Spleen (tissue), 13 donors: ENCODE measurements at places on chromosomes 3 and 15. TPM values are rescaled to one million over a fixed set of nuclear protein-coding genes. Genes with fewer than 3 reads are reported as not detected.

DNA sequence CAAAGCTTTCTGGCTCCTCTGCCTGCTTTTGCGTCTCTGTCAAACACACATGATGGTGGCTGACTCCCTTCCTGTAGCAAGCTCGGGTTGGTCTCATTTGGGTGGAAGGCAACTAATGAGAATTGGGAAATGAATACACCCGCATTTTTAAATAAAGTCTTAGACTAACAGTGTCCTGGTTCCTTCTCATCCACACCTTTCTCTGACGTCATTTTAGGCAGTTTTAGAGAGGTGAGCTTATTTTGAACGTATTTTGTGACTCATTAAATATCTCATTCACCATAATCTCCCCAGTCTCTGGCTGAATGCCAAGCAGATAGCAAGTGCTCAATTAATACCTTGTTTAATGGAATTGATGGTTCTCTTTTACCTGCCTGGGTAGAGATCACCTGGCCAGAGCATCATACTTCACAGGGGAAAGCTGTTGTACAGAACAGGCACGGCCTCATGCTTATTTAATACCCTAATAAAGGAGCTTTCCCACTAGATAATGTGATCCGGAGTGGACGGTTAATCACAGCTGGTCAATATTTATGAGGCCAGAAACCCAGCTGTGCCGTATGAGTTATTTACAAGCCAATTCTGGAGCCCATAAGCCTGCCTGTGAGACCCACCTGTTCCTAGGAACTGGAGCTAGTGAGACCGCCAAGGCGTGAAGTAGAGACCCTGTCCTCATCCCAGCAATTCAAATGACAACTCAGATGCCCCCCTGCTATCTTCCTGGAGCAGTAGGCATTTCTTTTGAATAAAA is 149.7 kb upstream of the PROK2 start:
- H3K4me1 ChIP-seq = no peaks in the 10 kb centered on the region
- no peaks in the 10 kb centered on the region for H3K36me3 ChIP-seq
- no peaks in the 10 kb centered on the region for H3K27me3 ChIP-seq
- no peak overlapping the region for H3K4me3 ChIP-seq
- DNase-seq = no peak
- H3K27ac ChIP-seq = no peak overlapping the region

DNA sequence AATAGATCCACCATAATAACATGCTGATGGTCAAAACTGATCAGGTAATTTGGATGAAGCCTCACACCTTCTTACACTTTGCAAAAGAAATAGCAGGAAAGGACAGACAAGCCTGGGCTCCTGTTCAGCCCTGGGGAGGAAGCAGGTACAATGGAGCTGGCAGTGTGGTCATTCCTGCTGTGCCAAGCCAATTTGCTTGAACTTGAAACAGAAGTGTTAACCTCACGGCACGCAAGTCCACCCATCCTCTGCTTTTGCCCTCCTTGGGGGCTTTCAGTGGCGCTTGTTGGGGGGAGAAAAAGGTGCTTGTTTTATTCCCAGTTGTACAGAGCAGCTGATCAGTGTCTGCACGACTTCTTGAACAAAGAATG is 36.8 kb upstream of the RFTN1 start:
- no peak overlapping the region for H3K4me3 ChIP-seq
- no peak for DNase-seq
- H3K4me1 ChIP-seq = no peaks in the 10 kb centered on the region
- H3K36me3 ChIP-seq = no peaks in the 10 kb centered on the region
- H3K27me3 ChIP-seq = no peaks in the 10 kb centered on the region
- H3K27ac ChIP-seq = no peak overlapping the region

DNA sequence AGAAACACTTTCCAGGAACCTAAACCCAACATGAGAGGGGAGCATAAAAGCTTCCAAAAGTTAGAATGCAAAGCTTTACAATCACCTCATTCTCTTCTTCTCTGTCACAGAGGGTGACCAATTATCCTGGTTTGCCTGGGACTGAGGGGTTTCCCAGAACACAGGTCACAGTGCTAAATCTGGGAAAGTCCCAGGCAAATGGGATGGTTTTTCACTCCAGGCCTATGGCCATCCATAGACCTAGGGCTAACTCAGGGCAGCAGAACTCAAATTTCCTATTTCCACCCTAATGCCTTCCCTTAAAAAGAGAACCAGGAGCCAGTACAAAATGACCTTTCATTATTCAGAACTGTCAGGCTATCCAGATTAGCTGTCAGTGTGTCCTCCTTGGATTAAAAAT is 77.0 kb downstream of the TM4SF4 start:
- H3K27me3 ChIP-seq = no peaks in the 10 kb centered on the region
- no peak overlapping the region for H3K4me3 ChIP-seq
- H3K4me1 ChIP-seq = peaks cover 13% of the 10 kb centered on the region

- H3K4me1 ChIP-seq = peaks cover 26% of the 10 kb centered on the region
- H3K27me3 ChIP-seq = no peaks in the 10 kb centered on the region
- H3K4me3 ChIP-seq = no peak overlapping the region
- DNase-seq = peak; percentile 71
- H3K36me3 ChIP-seq = no peaks in the 10 kb centered on the region
These were observed 150.7 kb upstream of the TLE3 start for GRCh38 chr15:70248116-70249025.

- peak overlapping the region; percentile 82 for H3K27ac ChIP-seq
- no peaks in the 10 kb centered on the region for H3K27me3 ChIP-seq
These were observed 120.5 kb downstream of the XXYLT1 start for GRCh38 chr3:195150181-195151118.

- no peaks in the 10 kb centered on the region for H3K36me3 ChIP-seq
- H3K27ac ChIP-seq = peak overlapping the region; percentile 69
- H3K27me3 ChIP-seq = no peaks in the 10 kb centered on the region
- peaks cover 100% of the 10 kb centered on the region for H3K4me1 ChIP-seq
These were observed 17.8 kb downstream of the SMAD3 start for GRCh38 chr15:67083135-67083762.

GRCh38 chr15:54843006-54843405 is 353.7 kb downstream of the RSL24D1 start:
- no peaks in the 10 kb centered on the region for H3K36me3 ChIP-seq
- no peak overlapping the region for H3K4me3 ChIP-seq
- H3K27ac ChIP-seq = no peak overlapping the region
- no peak for DNase-seq
- H3K4me1 ChIP-seq = no peaks in the 10 kb centered on the region

- H3K4me1 ChIP-seq = peaks cover 5% of the 10 kb centered on the region
- H3K27me3 ChIP-seq = no peaks in the 10 kb centered on the region
- H3K36me3 ChIP-seq = no peaks in the 10 kb centered on the region
- DNase-seq = no peak
- no peak overlapping the region for H3K4me3 ChIP-seq
These were observed 9.4 kb downstream of the BTLA start for GRCh38 chr3:112489674-112490479.

DNA sequence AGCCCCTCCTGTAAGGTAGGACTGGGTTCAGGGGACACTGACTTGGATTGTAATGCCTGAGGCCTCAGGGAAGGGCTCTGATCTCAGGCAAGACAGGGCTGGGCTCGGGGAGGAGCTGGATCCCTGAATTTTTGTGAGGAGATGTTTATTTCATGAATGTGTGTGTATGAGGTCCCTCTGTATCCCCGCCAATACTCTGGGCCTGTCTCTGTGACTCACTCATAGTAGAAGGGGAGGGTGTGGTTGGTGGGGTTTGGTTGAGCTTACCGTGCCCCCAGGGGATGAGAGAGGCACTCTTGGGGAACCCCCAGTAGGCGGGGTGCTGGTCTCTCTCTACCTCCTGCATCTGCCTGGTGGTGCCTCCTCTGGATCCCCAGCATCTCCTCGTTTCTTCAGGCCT is 28.1 kb downstream of the RPSA start:
- H3K27ac ChIP-seq = no peak overlapping the region
- H3K4me1 ChIP-seq = peaks cover 10% of the 10 kb centered on the region
- no peak overlapping the region for H3K4me3 ChIP-seq
- H3K27me3 ChIP-seq = no peaks in the 10 kb centered on the region
- no peak for DNase-seq
- no peaks in the 10 kb centered on the region for H3K36me3 ChIP-seq

GRCh38 chr3:109363634-109364033 is 26.3 kb upstream of the DPPA4 start:
- H3K4me3 ChIP-seq = no peak overlapping the region
- H3K27me3 ChIP-seq = no peaks in the 10 kb centered on the region
- no peaks in the 10 kb centered on the region for H3K4me1 ChIP-seq
- no peak overlapping the region for H3K27ac ChIP-seq
- no peak for DNase-seq

- H3K4me3 ChIP-seq = no peak overlapping the region
- no peaks in the 10 kb centered on the region for H3K27me3 ChIP-seq
- H3K36me3 ChIP-seq = no peaks in the 10 kb centered on the region
- H3K27ac ChIP-seq = no peak overlapping the region
- H3K4me1 ChIP-seq = no peaks in the 10 kb centered on the region
These were observed 119.3 kb downstream of the FRMD4B start for GRCh38 chr3:69266585-69266984.

GRCh38 chr3:192802957-192803899 is 75.9 kb upstream of the FGF12 start:
- H3K4me3 ChIP-seq = no peak overlapping the region
- H3K27me3 ChIP-seq = no peaks in the 10 kb centered on the region
- no peak overlapping the region for H3K27ac ChIP-seq
- DNase-seq = no peak
- no peaks in the 10 kb centered on the region for H3K4me1 ChIP-seq

GRCh38 chr15:45573961-45574629 is 13.1 kb upstream of the BLOC1S6 start:
- peaks cover 9% of the 10 kb centered on the region for H3K4me1 ChIP-seq
- no peak overlapping the region for H3K4me3 ChIP-seq
- H3K36me3 ChIP-seq = no peaks in the 10 kb centered on the region
- no peaks in the 10 kb centered on the region for H3K27me3 ChIP-seq

- no peak for DNase-seq
- H3K4me3 ChIP-seq = no peak overlapping the region
- no peaks in the 10 kb centered on the region for H3K36me3 ChIP-seq
- H3K27me3 ChIP-seq = no peaks in the 10 kb centered on the region
These were observed 425.9 kb downstream of the EPHA3 start for GRCh38 chr3:89533275-89533674.

GRCh38 chr15:77782691-77783090 is 150.0 kb upstream of the LINGO1 start:
- H3K27ac ChIP-seq = no peak overlapping the region
- DNase-seq = no peak
- no peaks in the 10 kb centered on the region for H3K36me3 ChIP-seq
- no peaks in the 10 kb centered on the region for H3K4me1 ChIP-seq
- no peak overlapping the region for H3K4me3 ChIP-seq

DNA sequence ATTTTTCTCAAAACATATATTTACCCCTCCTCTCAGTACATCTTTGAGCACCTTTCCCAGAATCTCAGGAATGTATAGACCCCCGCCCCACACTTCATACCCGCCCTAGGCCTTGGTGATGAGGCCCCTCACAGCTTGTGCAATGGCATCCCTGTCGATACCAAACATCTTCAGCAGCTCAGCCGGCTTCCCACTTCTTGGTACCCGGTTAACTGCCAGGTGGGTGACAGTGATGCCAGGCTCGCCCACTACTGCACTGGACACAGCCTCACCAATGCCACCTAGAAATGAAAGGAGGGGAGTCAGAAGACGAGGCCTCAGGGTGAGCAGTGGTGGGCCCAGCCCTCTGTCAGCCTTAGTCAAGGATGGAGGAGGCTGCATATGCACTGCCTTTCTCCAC is 30.2 kb downstream of the TKT start:
- H3K27ac ChIP-seq = no peak overlapping the region
- H3K36me3 ChIP-seq = peaks cover 89% of the 10 kb centered on the region
- H3K4me3 ChIP-seq = no peak overlapping the region
- DNase-seq = no peak

DNA sequence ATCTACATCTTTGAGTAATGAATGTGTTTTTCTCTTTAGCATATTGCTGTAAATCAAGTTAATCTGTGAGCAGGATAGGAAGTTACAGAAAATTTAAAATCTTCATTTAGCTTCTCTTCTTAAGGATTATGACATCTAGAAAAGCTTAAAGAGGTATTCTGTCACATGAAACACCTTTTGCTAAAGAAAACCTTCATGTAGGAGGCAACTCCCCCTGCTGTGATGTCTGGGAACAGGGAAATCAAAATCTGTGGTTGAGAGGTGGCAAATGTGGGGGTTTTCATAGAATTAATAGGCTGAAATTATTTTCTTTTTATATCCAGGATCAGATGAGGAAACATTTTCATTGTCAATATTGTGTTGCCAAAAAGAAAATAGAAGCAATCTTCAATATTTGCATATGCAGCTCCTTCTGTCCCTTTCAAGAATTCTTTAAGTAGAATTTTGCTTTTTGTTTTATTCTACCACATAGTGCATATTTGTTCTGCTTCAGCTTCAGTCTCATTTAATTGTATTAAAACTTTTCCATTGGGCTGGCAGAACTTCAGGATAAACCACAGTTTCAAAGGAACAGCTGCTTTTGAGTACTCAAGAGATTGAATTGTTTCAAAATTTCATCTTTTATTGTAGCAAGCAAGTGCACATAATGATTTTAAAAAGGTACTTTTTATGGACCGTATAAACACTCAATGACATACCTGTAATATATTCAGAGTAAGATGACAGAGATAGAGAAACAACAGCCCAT is 128.4 kb downstream of the RAP2B start:
- H3K36me3 ChIP-seq = no peaks in the 10 kb centered on the region
- no peak overlapping the region for H3K4me3 ChIP-seq
- no peak overlapping the region for H3K27ac ChIP-seq

DNA sequence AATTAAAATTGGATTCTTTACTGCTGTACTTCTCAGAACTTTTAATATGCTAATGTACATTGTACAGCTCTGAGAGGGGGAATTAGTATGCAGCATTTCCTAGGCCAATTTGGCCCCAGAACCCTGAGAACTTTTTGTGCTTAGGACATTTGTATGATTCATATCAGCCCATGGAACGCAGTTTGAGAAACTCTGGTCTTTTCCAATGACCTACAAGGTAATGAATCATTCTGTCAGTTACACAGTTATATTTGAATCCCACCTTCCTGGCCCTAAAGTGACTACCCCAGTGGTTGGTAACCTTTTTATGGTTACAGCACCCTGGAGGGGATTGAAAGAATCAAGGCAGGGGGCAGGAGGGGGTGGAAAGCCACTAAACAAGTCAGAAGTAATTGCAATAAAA is 25.6 kb upstream of the KBTBD12 start:
- no peaks in the 10 kb centered on the region for H3K27me3 ChIP-seq
- no peak overlapping the region for H3K27ac ChIP-seq
- no peak overlapping the region for H3K4me3 ChIP-seq
- no peak for DNase-seq

GRCh38 chr15:30043211-30043655 is 39.5 kb upstream of the GOLGA8J start:
- no peaks in the 10 kb centered on the region for H3K36me3 ChIP-seq
- DNase-seq = no peak
- H3K4me3 ChIP-seq = no peak overlapping the region
- no peak overlapping the region for H3K27ac ChIP-seq
- H3K27me3 ChIP-seq = no peaks in the 10 kb centered on the region

NR2E3 gene
- total RNA-seq = not detected

RBMS3 gene
- total RNA-seq = 81.9 TPM

FANCD2OS gene
- total RNA-seq = not detected

LYSMD2 gene
- total RNA-seq = 18.1 TPM

GASK1A gene
- 0.87 TPM for total RNA-seq

CKMT1A gene
- not detected for total RNA-seq

ASB14 gene
- not detected for total RNA-seq
